ENCODE measurements at places on chromosomes 6 and 20.

DNA sequence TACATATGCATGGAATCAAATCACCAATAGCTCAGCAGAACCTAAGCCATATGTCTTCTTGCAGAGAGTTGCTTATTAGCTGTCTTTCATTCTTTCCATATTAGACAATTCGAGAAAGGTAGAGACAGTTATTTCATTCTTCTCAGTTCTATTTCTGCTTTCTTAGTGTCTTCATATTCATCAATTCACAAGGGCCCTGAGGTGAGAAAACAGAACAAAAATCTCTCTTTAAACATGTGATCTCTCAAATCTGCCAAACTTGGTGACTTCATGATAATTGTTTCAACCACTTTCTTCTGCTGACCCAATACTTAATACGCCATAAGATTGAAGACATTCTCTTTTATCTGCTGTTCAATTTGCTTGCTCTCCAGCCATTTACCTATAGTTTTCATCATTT, 229.7 kb upstream of the MARCKS start:
- DNase-seq: no peak

GRCh38 chr20:12276011-12276673, 358.4 kb downstream of the BTBD3 start:
- DNase-seq: no peak

GRCh38 chr20:7994809-7995208, 24.8 kb downstream of the TMX4 start:
- no peak for DNase-seq

DNA sequence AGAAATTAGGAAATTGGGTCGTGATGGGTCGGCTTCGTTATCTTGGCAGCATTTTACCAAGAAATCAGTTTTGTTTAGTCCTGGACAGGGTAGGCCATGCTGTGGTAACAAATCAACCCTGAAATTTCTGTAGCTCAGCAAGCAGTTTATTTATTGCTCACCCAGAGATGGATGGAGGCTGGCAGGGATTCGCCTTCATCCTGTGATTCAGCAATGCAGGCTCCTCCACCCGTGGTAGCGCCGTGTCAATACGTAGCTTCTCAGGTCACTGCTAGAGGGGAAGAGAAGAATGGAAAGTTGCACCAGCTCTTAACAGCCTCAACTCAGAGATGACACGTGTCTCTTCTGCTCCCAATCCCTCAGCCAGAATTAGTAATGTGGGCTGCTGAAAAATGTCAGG, 157.0 kb upstream of the SGK1 start:
- DNase-seq: no peak

DNA sequence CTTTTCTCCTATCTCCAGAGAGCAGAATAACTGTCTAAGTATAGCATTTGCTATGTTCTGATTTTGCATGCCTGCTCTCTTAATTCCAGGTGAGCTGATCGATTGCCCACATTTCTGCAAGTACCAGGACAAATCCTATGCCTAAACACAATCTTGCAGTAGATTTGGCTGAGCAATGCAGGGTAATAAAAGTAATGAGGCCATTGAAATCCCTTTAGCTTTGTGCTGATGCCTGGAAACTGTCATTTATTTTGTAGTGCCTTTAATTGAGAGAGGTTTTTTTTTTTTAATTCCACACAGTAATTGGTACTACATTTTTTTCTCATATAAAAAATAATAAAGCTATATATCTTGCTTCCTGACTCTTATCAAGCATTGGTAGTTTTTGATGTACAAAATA, 252.3 kb downstream of the NKAIN2 start:
- DNase-seq: peak; percentile 90

DNA sequence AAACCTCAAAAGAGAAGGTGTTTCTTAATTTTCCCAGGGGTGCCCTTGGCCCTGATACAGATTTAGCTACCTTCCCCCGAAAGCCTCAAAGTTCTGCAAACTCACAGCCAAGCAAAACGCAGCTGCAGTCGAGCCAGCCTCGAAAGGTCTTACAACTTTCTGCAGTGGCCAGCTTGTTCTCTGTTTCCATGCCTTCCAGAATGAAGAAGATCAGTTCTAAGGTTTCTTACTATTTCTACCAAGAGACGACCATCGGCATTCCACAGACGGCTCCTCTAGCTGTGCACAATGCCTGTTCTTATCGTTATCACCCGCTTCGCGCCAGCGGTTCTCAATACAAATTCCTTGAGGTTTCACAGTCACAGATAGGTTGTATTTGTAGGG, 28.5 kb upstream of the CCR6 start:
- DNase-seq: no peak

Data from NCI-H69 (cell line).